ENCODE measurements at places on chromosomes 13 and 19.

- no peak for DNase-seq
Measured at GRCh38 chr13:90455823-90456222, 891.7 kb upstream of the MIR17HG start.

DNA sequence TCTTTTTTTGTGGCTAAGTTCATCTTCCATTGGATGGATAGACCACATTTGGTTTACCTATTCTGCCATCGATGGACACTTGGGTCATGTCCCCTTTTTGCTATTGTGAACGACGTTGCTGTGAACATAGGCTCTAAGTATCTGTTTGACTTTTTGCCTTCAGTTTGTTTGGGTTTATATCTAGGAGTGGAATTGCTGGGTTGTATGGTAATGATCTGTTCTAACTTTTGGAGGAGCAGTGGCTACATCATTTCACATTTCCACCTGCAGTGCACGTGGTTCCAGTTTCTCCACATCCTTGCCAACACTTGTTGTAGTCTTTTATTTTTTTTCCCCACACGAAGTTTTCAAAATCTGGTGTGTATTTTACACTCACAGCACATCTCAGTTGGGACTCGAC lies 21.7 kb downstream of the BICRA start:
- no peak for DNase-seq

DNA sequence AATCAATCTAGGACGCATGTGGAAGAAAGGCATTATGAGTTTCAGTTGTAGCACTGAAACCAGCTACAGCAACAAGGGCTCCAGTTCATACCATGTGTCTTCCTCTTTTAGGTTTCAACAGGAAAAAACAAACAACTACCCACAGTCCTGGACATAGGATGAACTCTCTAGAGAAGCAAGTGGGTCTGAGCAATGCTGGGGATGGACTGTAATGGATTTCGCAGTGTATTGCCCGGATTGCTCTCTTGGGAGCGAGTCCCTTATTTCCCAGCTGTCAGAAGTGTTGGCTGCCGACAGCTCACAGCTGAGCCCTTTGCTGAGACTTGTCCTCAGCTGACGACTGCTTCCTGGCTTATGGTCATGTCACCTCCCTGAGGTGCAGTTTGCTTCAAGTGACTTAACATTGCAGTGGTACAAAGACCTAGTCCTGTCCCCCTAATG lies 12.1 kb upstream of the MYCBP2 start:
- no peak for DNase-seq

DNA sequence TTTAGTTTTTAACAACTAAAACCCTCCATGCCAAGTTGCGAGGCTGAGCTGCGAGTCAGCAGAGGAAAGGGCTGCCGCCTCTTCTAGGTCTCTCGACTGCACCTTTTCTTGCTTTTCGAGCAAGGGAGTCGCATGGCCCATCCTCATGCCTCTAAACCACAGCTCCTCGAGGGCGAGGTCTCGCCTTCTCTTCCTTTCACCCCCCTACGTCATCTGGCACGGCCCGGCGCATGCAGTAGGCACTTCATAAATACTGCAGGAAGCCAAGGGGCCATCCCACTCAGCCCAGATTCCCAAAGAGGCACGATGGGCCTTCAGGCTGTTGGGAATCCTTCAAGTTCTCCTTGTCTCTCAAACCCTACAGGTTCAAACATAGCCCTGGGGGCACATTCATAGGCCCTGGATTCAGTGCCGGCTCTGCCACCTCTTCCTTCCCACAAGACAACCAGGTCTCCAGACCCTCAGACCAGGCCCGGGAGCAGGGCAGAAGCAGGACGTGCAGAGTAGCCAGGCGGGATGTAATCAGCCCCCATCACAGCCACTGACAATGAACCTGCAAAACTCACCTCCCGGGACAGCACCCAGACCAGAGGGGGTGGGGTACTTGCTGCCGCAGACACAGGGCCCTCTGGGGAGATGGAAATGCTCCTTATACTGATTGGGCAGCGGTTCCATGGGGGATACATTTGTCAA lies 41.7 kb downstream of the GGACT start:
- no peak for DNase-seq

GRCh38 chr13:112065521-112065866 lies 1.5 kb upstream of the SOX1 start:
- no peak for DNase-seq

DNA sequence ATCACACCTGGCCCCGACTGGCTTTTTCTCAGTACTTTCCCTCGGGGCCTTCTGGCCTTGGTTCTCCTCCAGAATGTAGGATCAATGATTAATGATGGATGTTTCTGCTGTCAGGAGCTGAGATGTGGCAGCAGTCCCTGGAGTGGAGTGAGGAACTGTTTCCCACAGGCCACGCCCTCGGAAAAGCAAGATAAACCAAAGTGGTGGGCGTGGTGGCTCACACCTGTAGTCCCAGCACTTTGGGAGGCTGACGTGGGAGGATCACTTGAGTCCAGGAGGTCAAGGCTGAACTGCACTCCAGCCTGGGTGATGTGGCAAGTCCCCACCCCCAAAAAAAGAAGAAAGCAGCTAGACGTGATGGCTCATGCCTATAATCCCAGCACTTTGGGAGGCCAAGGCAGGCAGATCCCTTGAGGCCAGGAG lies 7.1 kb upstream of the SHFL start:
- DNase-seq: no peak

DNA sequence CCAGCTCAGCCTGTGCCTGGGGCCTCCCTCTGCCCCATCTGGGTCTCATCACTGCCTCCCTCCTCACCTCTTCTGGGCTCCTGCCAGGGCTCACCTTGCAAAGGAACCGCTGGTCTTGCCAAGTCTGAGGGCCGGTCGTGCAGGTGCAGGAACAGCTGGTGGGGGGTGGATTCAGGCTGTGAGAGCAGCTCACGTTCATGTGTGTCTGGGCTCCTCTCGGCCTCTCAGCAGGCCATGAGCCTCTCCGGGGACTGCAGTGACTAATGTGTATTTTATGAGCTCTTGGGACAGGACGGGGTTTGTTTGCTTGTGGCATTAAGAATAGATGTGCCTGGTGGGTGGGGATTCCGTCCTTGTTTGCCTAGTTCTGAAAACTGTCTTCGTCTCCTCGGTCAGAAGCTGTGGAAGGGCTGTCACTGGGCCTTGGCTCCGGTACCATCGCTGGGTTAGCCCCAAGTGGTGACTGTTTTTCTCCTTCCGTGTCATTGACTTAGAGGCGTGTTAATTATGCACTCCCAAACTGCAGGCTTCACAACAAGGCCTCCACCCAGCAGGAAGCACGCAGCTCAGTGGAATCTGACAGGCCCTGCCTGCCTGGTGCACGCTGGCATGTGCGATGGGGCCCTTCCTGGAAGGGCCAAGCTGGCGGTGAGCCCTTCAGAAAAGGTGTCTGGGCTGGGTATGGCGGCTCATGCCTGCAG lies 77.6 kb downstream of the KDM4B start:
- no peak for DNase-seq

DNA sequence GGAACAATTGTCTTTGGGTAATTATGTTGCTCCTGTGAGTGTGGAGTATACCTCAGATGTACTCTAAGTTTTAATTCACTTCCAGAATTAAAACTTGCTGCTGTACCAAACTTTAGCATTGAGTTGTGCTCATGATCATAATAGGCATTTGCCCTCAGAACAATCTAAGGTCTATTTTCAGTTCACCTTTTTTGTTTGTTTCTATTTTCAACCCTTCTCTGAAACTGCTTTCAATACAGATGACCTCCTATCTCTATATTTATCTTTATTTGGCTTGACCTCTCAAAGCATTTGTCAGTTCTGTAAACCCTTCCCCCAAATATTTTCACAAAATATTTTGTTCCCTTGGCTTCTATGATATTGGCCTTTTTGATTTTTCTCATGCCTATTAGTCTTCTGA lies 873.0 kb downstream of the OLFM4 start:
- DNase-seq: no peak

GRCh38 chr13:90336507-90336906 lies 1011.0 kb upstream of the MIR17HG start:
- no peak for DNase-seq

- no peak for DNase-seq
Measured at GRCh38 chr19:33811736-33812387, 15.2 kb downstream of the KCTD15 start.

DNA sequence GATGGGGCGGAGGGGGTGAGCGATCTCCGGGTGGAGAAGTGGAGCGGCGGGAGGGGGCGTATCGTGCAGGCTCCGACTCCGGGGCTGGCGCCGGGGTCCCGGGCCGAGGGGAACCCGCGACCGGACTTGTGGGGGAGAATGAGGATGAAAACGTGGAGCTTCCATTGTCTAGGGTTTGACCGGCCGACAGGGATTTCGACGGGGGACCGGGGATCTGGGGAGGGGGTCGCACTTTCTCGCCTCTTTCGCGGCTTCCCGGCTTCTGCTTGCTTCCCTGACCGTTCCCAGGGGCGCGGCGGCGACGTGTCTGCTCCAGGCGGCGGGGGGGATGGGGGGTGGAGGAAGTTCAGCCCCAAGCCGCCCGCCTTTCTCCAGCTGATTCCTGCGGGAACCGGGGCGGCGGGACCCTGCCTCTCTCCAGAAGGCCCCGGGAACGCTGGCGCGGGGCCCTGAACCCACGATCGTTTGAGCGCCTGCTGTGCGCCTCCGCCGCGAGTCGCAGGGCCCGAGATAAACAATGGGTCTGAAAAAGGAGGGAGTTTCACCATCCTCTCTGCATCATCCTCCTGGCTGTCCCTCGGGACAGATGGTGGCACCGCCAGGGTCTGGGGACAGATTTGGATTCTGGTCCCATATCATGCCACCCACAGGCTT lies 790 bp downstream of the TPM4 start:
- DNase-seq: no peak

DNA sequence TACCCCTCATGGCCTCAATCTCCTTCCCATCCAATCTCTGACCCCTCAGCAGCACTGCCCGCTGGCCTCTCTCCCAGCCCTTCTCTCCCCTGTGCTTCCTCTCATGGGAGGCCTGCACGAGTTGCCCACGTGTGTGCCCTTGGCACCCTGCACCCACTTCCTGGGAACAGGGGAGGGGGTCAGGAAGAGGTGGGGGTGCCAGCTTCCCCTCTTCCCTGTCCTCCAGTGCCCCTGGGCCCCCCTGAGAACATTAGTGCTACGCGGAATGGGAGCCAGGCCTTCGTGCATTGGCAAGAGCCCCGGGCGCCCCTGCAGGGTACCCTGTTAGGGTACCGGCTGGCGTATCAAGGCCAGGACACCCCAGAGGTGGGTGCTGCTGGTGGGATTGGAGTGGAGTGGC lies 19.2 kb downstream of the AXL start:
- no peak for DNase-seq

GRCh38 chr19:15161028-15161984 lies 39.5 kb downstream of the NOTCH3 start:
- DNase-seq: no peak

DNA sequence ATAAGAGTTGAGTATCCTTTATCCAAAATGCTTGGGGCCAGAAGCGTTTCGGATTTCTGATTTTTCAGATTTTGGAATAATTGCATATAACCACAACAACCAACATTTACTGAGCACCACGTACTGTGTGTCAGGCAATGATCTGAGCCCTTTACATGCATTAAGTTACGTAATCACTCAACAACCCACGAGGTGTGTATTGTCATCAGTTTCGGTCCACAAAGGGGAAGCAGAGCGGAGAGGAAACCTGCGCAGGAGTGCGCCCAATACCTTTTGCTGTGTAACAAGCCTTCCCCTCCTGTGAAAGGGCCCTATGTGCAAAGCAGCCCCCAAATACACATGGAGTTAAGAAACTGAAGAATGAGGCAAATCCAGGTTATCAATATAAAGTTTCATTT lies 20.7 kb upstream of the NLRP12 start:
- DNase-seq: no peak

DNA sequence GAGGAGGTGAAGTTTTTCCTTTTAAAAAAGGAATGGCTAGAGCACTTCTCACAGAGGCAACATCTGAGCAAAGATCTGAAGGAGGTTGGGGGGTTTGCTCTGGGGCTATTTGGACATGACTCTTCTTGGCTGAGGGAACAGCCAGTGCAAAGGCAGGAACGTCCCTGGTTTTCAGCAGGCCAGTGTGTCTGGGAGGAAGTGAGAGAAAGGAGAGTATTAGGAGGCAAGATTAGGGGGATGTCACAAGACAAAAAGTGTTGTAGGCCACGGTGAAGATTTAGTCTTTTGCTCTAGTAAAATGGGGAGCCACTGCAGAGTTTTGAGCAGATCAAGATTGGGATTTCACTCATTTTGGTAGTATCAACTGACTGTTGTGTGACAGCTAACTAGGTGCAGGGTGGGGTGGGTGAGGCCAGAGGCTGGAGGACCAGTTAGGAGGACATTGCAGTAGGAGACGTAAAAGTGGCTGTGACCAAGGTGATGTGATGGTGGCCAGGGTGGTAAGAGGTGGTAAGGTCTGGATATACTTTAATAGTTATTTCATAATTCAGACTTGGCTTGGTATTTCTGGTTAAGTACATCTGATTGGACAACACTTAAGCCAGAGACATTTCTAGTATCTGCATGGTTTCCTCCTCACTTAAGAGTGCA lies 40.6 kb downstream of the WDFY2 start:
- DNase-seq: no peak

GRCh38 chr13:66378894-66379293 lies 851.2 kb downstream of the PCDH9 start:
- DNase-seq: no peak

GRCh38 chr13:99307648-99308339 lies 595 bp upstream of the GPR183 start:
- DNase-seq: no peak

DNA sequence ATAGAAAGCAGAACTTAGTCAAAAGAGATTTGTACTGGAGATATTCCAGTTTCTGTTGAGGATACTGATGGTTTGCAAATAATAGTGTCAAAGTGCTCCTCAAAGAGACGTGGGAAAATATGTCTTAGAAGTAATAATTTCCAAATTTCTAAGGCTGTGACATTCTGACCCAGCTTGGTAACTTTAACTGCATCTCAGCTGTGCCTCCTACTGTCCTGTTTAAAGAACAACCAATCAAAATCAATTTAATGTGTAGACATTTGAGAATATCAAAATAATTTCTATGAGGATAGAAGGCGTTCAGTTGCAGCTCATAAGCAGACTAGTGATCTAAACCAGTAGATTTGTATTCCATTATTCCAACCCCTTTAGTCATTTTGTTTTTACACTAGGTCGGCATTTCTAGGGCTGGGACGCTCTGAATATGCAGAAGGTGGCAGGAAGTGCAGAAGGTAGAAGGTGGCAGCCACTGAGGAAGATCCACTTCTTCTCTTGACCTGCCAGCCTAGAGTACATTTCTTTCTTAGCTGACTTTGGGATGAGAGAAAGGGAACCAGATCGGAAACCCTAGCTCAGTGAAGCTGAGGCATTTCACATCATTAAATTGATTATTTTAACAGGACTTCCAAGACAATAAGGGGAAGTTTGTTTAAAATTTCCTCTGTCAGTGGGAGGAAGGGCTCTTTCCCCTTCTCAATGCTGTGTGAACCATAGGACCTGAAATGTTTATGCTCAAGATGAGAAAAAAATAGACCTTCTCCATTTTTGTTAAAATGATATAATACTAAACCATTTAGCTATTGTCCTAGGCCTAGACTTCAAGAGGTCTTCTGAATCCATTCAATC lies 67.5 kb downstream of the COL4A1 start:
- no peak for DNase-seq

- DNase-seq: no peak
Measured at GRCh38 chr13:22227895-22228294, 557.0 kb downstream of the FGF9 start.

- DNase-seq: no peak
Measured at GRCh38 chr19:5676105-5676771, 4.1 kb downstream of the MICOS13 start.

GRCh38 chr13:88648598-88649373 lies 977.6 kb downstream of the SLITRK5 start:
- no peak for DNase-seq
